ENCODE measurements at places on chromosomes 11 and 22.
A peak's percentile ranks its signal among the peaks of the same experiment; 100 is the strongest.

- DNase-seq: no peak
These were observed 27.0 kb downstream of the MPPED1 start for GRCh38 chr22:43438666-43439347.

- peak; percentile 84 for DNase-seq
These were observed at the start of gene RAB3IL1 for GRCh38 chr11:61917334-61918109. Gene RAB3IL1 (minus strand): TSS chr11:61917566. CDS start chr11:61917367, 199 bp downstream.

DNA sequence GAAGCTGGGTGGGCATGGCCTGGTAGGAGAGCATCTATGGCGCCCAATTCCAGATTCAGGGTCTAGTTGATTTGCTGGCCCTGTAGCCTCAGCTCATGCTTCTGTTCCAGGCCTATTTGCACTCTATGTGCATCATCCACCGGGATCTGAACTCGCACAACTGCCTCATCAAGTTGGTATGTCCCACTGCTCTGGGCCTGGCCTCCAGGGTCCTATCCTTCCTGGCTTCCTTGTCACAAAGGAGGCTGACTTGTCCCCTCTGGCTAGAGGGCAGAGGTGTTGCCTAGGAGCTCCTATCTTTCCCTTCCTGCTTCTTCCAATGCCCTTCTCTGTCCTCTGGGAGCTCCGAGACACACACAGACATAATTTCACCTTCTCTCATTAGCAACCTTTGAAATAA lies 21.3 kb downstream of the PIK3IP1 start:
- DNase-seq: no peak

DNA sequence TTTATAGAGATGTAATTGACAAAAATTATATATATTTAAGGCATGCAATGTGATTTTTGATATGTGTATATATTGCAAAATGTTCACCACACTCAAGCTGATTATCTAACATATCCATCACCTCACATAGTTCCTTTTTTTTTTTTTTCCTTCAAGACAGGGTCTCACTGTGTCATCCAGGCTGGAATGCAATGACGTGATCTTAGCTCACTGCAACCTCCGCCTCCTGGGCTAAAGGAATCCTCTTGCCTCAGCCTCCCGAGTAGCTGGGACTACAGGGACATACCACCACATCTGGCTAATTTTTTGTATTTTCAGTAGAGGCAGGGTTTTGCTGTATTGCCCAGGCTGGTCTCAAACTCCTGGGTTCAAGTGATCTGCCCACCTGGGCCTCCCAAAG lies 65.1 kb upstream of the SLC35C1 start:
- DNase-seq: no peak

DNA sequence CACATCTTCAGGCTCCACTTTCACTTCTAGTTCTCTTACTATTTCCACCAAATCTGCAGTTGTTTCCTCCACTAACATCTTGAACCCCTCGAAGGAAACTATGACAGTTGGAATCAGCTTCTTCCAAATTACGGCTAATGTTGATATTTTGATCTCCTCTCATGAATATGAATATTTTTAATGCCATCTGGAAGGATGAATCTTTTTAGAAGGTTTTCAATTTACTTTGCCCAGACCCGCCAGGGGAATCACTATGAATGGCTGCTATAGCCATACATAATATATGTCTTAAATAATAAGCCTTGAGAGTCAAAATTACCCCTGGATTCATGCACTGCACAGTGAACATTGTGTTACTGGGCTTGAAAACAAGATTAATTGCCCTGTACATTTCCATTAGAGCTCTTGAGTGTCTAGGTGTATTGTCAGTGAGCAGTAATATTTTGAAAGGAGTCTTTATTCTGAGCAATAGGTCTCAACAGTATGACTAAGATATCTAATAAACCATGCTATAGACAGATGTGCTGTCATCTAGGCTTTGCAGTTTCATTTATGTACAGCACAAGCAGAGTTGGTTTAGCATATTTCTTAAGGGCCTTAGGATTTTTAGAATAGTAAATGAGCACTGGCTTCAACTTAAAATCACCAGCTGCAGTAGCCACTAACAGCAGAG lies 48.3 kb upstream of the LRRC55 start:
- DNase-seq: no peak

GRCh38 chr11:88515002-88515401 lies 177.5 kb upstream of the CTSC start:
- no peak for DNase-seq

DNA sequence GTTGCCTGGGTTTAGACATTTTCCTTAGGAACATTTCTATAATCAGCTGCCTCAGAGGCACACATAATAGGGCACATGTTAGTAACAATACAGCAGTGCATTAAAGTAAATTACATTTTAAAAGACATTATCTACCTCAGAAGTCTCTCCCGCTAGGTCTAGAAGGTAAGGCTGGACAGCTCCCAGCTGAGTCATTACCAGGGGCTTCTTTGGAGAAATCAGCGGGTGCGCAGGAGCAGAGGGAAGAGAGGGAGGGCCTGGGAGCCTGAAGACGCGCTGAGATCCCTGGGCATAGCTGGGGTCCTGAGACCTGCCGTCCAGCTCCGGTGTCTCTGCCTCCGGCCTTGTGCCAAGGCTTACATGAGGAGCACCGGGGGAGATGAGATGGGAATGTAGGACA lies 67.7 kb downstream of the TMPRSS5 start:
- DNase-seq: peak; percentile 10

DNA sequence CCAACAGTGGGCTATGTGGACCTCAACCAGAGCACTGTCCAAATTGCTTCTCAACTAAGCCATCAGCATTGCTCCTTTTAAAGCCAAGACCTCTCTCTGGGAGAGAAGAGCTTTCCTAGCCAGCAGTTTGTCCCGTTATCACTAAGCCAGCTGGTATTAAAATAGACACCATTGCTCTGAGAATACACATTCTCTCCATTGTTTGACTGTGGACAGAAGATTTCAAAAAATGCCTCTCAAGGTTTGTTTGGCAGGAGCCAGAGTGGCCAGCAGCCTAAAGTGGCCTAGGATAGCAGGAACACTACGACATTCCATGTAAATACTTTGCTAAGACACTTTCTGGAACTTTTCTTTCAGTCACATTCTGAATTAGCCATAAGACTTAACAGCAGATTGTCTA lies 41.3 kb downstream of the EIF4ENIF1 start:
- no peak for DNase-seq

- DNase-seq: no peak
These were observed 4.1 kb upstream of the CD82 start for GRCh38 chr11:44561275-44561805.

GRCh38 chr11:82176945-82177344 lies 556.7 kb downstream of the FAM181B start:
- DNase-seq: no peak

DNA sequence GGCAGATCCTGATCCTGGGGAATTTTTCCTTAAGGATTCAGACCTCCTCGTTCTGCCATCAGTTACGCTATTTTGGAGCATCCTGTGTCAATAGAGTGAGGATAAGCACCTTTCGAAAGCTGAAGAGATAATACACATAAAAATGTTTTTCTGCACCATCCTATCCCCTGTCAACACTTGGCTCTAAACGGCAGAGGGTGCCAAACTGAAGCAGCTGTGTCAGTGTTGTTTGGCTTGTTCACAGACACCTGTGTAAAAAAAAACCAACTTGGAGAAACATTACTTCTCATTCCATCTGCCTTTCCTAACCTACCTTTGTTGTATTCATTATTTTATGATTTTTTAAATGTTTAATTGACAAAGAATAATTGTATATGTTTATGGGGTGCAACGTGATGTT lies 417.0 kb upstream of the DDI1 start:
- no peak for DNase-seq

Measured in kidney (tissue), 22 donors.